ENCODE measurements at places on chromosomes 2 and 18. TPM values are rescaled to one million over a fixed set of nuclear protein-coding genes. Genes with fewer than 3 reads are reported as not detected.

DNA sequence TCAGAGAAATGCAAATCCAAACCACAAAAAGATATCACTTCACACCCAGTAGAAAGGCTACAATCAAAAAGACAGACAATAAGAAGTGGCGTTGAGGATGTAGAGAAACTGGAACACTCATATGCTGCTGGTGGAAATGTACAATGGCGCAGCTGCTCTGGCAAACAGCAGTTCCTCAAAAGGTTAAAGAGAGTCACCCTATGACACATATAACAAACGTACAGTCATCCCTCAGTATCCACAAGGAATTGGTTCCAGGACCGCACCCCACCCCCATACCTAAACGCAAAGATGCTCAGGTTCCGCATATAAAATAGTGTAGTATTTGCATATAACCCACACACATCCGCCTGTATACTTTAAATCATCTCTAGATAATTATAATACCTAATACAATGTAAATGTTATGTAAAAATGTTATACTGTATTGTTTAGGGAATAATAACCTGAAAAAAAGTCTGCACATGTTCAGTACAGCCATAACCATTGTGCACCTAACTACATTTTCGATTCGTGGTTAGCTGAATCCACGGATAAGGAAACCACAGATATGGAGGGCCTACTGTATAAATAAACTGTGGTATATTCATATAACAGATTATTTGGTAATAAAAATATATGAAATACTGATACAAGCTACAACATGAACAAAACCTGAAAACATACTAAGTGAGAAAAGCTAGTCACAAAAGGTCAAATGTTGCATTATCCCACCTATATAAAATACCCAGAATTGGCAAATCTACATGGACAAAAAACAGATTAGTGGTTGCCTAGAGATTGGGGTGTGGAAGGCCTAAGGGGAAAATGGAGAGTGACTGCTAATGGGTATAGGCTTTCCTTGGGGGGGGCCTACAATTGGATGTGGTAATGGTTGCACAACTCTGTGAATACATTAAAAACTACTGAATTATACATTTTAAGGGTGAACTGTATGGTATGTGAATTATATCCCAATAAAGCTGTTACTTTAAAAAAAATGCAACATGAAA, 37.5 kb downstream of the UXS1 start:
- DNase-seq = no peak

DNA sequence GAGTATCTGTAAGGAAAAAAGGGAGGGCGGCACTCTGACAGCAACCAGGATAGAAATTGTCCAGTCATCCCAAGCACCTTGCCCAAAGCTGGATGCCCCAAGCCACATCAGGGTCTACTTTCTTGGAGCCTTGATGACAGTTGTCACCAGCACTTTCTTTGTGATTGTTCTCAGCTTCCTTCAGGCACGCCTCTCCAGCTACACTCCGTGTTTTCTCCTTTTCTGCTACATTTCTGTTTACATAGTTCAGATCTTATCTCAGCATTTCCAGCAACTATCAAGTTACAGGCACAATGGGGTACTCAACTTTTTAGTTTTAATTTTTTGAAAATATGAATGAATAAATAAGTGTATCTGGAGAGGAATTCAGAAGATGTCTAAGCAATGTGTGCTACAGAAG, 115.3 kb upstream of the CELF4 start:
- no peak for DNase-seq

Gene SPDYA
- 0.20 TPM for total RNA-seq

Gene ALLC
- total RNA-seq = not detected
